ENCODE measurements at places on chromosomes 1 and 21.

GRCh38 chr1:164361927-164362326 is 197.1 kb upstream of the PBX1 start:
- no peaks in the 10 kb centered on the region for H3K36me3 ChIP-seq
- no peaks in the 10 kb centered on the region for H3K27me3 ChIP-seq
- no peak overlapping the region for H3K27ac ChIP-seq
- H3K4me1 ChIP-seq = no peaks in the 10 kb centered on the region

DNA sequence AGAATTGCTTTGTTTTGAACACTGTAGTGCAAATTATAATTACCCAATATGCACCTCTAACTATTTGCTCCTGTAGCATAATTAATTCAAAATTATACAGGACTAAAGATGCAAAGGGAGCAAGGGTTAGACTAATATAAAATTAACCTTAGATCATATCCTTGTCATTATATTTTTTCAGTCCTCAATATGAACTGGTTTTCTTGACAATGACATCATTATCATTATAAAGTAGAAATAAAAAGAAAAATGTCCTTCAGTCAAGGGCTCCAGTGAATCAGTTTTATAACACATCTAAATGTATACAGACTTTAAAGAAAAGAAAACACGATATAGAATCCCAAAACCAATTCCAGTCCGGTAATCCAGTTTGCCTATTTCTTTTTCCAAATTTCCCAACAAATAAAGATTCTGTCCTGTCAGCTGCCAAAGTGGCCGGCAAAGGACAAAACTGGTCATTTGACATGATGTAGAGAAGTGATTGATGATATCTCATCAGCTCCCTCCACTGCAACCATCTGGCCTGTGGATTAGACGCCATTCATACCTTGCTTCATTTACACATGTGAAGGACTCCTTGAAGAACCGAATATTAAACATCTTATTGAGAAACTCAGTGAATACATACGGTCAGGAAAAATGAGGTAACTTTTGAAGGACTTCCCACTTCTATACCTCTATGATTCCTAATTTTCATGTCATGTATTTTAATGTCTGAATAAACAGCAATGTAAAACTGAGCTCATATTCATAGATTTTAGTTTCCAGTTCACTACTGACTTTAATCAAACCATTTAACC is 15.5 kb downstream of the DPYD start:
- H3K4me1 ChIP-seq = peaks cover 66% of the 10 kb centered on the region
- H3K4me3 ChIP-seq = no peak overlapping the region
- peak overlapping the region; percentile 34 for H3K27ac ChIP-seq
- no peak for DNase-seq
- H3K27me3 ChIP-seq = no peaks in the 10 kb centered on the region

GRCh38 chr1:63671514-63671913 is 78.3 kb downstream of the PGM1 start:
- no peaks in the 10 kb centered on the region for H3K27me3 ChIP-seq
- DNase-seq = no peak
- H3K4me3 ChIP-seq = no peak overlapping the region
- no peak overlapping the region for H3K27ac ChIP-seq
- H3K36me3 ChIP-seq = no peaks in the 10 kb centered on the region

- DNase-seq = no peak
- peaks cover 93% of the 10 kb centered on the region for H3K36me3 ChIP-seq
- no peak overlapping the region for H3K4me3 ChIP-seq
- H3K27me3 ChIP-seq = no peaks in the 10 kb centered on the region
- H3K4me1 ChIP-seq = no peaks in the 10 kb centered on the region
These were observed 19.7 kb downstream of the CFAP410 start for GRCh38 chr21:44319407-44320065.

GRCh38 chr1:177800400-177801088 is 169.3 kb downstream of the SEC16B start:
- no peak overlapping the region for H3K27ac ChIP-seq
- no peaks in the 10 kb centered on the region for H3K4me1 ChIP-seq
- no peak overlapping the region for H3K4me3 ChIP-seq

All from lower lobe of right lung (tissue), 2 donors.